ENCODE measurements at places on chromosomes 16 and 17.
A peak's percentile ranks its signal among the peaks of the same experiment; 100 is the strongest.

DNA sequence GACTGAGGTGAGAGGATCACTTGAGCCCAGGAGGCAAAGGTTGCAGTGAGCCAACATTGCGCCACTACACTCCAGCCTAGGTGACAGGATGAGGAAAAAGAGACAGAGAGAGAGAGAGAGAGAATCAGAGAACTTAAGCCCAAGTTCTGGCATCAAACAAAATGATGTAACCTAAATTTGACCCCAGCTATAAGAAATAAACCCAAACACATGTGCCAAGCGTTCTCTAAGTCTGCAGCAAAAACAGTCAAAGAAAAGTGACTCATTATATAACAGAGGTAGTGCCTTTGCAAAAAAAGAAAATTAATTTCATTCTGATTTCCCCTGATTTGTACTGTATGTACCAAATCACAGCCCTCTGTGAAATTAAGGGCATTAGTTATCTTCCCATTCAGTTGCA is 89.5 kb downstream of the CDH11 start:
- no peak for DNase-seq

DNA sequence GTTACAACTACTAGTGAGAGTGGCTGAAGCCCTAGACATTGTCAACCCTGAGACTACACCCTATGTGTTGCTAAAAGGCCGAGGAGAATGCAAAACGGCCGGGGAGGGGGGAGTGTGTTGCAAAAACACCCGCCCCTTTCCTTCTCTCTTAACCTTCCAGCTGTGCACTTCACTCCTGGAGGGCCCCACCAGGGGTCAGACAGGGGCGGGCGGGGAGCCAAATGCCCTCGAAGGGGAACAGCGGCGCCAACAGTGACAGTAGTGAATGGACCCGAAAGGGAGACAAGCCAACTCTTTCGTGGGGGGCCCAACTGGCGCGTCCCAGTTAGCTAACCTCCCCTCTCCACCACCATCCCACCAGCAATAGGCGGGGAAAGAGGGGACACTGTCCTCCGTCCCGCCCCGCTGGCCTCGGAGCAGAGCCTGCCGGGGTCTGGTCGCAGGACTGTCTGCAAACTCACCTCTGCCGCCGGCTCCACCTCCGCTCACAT is 352 bp downstream of the MARF1 start:
- peak; percentile 66 for DNase-seq

DNA sequence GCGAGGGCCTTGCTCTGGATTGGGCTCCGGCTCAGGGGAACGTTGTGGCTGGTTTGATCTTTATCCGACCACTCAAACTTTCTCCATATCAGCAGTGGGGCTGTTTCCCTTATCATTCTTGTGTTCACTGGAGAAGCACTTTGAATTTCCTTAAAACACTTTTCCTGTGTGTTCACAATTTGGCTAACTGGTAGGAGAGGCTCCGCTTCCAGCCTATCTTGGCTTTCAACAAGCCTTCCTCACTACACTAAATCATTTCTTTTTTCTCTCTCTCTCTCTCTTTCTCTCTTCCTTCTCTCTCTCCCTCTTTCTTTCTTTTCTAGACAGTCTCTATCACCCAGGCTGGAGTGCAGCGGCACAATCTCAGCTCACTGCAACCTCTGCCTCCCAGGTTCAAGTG is 43.0 kb downstream of the ABR start:
- DNase-seq = no peak

DNA sequence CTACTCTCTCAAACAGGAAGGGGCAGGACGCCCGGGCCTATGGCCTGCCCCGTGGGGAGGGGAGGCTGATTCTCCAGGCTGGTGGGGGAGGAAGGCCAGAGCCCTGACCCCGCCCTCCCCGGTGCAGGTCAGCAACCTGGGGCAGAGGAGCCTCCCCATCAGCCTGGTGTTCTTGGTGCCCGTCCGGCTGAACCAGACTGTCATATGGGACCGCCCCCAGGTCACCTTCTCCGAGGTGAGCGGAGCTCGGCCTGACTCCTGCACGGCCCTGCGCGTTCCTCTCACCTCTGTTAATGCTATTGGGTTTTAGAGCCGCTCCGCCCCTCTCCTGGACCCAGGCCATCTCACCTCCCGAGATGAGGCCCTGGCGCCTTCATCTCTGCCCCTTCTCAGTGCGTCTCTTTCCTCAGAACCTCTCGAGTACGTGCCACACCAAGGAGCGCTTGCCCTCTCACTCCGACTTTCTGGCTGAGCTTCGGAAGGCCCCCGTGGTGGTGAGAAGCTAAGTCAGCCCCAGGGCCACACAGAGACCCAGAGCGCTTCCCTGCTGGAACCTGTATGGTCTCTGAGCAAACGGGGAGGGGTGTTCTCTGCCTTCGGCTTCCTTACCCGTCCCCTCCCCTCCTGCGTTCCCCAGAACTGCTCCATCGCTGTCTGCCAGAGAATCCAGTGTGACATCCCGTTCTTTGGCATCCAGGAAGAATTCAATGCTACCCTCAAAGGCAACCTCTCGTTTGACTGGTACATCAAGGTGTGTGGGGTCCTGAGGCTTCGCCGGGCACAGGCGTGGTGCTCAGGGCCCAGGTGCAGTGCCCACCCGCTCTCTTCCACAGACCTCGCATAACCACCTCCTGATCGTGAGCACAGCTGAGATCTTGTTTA is 25.1 kb upstream of the ITGAX start:
- DNase-seq = no peak

DNA sequence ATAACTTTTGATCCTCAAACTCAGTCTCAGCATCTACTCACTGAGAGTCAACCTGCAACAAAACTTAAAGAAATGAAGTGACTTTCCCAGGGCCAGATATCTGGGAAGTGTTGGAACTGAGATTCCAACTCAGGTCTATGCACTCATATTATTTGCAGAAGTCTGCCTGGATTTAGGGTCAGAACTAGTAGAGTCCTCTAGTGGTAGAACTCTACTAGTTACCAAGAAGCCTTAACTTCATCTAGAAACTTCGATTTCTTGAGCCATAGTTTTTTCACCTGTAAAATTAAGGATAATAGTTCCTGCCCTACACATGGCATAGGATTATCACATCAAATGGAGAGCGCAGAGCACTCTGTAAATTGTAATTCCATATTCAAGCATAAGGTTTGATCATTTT is 23.4 kb upstream of the KRT24 start:
- peak; percentile 33 for DNase-seq

GRCh38 chr17:59038734-59039133 is 67.9 kb downstream of the TRIM37 start:
- peak; percentile 3 for DNase-seq

GRCh38 chr17:63496663-63497400 is 20.0 kb downstream of the ACE start:
- no peak for DNase-seq

GRCh38 chr17:58121925-58122324 is 26.3 kb upstream of the OR4D1 start:
- DNase-seq = peak; percentile 70
